Motor neuron (in vitro differentiated cells): ENCODE measurements at places on chromosomes 2 and 18. TPM values are rescaled to one million over a fixed set of nuclear protein-coding genes. Genes with fewer than 3 reads are reported as not detected.

TPO gene
- total RNA-seq = 0.13 and 0.23 TPM in 2 replicates

MEP1B gene
- 0.37 TPM in 1 of 2 replicates, not detected in the other for total RNA-seq

DNA sequence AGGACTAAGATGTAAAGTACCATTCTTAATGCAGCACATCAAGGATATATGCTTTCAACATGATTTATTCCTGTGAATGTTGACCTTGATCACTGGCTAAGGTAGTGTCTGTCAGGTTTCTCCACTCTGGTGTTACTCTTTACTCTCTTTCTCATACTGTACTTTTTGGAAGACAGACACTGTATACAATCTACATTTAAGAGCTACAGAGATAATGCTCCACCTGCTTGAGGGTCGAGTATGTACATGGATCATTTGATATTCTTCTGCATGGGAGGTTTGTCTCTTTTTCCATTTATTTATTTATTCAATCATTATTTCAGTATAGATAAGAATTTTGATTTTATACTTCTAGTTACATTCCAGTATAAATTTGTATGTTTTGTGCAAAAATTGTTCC, 199.5 kb upstream of the RGPD4 start:
- ATAC-seq = no peak

GRCh38 chr2:25082002-25082622, 40.2 kb downstream of the EFR3B start:
- no peak for ATAC-seq
